ENCODE measurements at places on chromosomes 1 and 21.
A peak's percentile ranks its signal among the peaks of the same experiment; 100 is the strongest.

- DNase-seq, result no peak
Measured at GRCh38 chr1:153795934-153796785, 21.0 kb downstream of the SLC27A3 start.

- peak; percentile 50 for DNase-seq
Measured at GRCh38 chr1:77282187-77282865, 507 bp downstream of the AK5 start.

DNA sequence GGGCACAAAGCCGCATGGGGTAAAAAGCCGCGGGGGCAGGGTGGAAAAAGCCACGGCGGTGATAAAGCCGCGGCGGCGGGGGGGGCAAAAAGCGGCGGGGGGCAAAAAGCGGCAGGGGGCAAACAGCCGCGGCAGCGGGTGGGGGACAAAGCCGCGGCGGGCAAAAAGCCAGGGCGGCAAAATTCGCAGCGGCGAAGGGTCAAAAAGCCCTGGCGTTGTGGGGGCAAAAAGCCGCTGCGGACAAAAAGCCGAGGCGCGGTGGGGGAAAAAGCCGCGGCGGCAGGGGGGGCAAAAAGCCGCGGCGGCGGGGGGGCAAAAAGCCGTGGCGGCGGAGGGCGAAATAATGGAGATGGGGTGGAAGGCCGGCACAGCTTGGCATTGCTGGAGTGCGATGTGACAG, 3902.9 kb downstream of the SRGAP2C start:
- no peak for DNase-seq

DNA sequence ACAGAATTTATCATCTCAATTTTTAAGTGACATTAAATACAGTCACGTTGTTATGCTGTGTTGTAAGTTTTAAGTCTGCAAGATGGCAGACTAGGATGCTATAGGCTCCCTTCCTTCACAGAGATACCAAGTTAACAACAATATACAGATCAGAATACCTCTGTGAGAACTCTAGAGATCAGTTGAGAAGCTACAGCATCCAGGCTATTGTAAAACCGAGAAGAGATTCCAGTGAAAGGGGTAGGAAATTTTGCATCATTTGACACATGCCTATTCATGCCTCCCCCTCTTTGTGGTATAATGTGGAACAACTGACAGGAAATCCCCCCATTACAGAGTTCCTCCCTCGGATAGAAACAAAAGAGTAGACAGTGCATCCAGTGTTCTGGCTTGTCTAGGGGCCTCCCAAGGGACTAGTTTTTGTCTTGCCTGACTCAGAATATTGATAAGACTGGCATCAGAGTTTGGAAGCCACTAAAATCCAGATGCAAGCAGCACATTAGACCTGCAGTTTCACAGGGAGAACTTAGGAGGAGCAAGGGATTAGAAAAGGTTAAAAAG, 80.6 kb downstream of the LBR start:
- no peak for DNase-seq

DNA sequence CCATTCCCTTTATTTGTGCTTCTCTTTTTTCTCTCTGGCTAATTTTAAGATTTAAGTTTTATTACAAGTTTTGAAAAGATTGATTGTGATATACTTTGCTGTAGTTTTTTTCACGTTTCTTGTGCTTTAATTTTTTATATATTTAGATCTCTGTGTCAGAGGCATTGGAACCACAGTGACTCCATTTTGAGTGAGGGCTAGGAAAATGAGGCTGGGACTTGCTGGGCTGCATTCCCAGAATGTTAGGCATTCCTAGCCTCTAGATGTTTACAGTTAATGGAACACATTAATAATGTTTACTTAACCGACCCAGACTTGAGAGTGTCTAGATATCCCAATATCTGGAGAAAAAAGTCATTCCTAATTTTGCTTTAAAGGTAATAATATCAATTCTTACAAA, 939.4 kb downstream of the BRINP3 start:
- DNase-seq, result no peak

GRCh38 chr1:245015031-245015430, 139.8 kb upstream of the KIF26B start:
- DNase-seq, result no peak

GRCh38 chr1:9265968-9266367, 26.7 kb upstream of the SPSB1 start:
- DNase-seq, result no peak

- DNase-seq, result no peak
Measured at GRCh38 chr1:114745291-114745690, 12.5 kb downstream of the CSDE1 start.

DNA sequence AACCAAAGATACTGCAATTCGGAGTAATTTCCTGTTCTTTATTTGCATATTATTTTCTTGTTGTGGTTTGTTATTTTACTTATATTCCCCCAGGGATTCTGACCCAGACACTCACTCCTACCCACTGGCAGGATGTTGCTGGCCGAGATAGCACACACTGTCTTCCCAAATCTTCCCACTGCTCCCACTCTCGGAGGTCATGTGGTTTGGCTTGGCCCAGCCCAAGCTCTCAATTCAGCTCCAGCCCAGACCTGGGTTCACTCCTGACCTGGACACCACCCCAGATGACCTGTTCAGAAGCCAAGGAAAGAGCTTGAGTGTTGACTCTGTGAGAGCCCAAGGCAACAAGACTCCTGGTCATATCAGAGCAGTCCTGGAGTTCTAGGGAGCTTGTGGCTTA, 1.2 kb upstream of the FAM43B start:
- no peak for DNase-seq

DNA sequence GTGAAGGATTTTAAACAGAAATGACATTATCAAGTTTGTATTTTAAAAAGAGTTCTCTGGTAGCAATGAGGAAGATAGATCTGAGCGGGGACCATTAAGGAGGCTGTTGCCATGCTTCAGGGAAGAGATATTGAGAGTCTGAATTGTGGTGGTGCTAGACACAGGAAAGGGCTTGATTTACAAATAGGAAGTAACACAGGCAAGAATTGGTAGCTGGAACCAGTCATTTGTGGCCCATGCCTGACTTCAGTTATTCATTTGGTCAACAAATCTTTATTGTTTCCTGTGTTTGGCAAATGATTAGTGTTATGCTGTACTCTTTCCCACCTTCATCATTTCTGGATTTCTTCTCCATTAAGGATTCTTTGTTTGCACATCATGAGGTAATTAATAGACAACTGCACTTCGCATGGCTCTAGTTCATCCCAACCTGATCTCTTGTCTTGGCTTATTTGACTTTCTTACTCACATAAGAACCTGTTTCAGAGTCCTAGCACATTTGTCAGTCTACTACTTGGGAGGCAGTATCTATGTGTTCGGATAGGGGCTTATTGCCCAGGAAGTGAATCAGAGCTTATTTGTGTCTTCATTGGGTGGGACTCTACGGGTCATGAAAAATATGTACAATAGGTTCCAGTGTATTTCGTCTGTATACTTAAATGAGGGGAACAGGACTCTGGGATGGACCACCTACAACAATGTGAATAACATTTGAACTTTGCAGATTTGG, 32.3 kb downstream of the EEIG2 start:
- DNase-seq, result no peak

DNA sequence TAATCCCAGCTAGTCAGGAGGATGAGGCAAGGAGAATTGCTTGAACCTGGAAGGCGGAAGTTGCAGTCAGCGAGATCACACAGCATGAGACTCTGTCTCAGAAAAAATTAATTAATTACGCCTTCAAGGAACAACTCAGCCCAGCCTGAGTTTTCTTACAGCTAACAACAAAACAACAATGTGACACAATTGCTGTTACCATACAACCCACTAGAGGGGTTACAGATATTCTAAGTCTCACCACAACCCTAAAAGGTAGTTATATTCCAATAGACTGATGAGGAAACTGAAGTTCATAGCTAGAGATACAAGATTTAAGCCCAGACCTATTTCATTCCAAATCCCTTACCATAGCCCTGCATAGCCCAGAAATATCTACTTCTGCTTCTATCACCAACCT, 2.9 kb upstream of the LRRC8C start:
- DNase-seq, result no peak

- no peak for DNase-seq
Measured at GRCh38 chr1:50766688-50767087, 193.4 kb downstream of the FAF1 start.

DNA sequence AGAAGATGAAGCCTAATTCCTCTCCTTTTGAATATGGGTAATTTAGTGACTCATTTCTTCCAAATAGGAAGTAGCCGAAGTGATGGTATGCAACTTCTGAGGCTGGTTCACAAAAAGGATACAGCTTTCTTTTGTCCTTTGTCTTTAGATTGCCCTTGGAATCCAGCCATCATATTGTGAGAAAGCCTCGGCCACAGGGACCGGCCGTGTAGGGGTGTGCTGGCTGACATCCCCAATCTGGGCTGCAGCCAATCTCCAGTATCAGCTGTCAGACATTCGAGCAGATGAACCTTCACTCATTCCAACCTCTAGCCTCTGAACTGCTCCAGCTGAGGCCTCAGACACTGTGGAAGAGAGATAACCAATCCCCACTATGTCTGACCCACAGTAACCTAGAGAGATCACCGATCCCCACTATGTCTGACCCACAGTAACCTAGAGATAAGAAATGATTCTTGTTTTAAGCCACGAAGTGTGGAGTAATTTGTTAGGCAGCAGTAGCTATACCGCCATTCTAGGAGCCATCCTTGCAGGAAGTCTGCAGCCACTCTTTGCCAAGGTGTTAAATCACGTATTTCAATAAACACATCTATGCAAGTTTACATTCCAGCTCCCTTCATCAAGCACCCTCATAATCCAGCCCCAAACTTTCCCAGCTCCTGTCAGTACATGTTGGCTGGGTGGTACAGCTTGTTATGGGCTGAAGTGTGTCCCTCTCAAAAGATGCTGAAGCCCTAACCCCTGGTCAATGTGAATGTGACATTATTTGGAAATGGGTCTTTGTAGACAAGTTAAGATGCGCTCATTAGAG, 2.9 kb upstream of the DIP2A start:
- DNase-seq, result no peak

DNA sequence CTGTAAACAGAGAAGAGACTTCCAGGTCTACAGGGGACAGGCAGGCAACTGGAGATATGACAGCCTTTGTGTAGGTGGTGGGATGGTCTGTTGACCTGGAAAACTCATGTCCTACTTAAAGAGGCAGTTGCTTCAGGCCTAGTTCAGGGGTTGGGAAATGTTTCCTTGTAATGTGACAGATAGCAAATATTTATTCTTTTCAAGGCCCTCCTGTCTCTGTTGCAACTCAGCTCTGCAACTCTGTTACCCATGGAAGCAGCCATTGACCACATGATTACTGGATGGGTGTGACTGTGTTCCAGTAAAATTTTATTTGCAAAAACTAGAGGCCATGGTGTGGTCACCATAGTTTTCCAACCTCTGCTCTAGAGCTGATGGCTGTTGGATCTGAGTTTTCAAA, 341.9 kb downstream of the PTBP2 start:
- no peak for DNase-seq

GRCh38 chr1:159140474-159140873, 30.9 kb upstream of the CADM3 start:
- DNase-seq, result no peak

GRCh38 chr1:219533280-219533679, 79.6 kb downstream of the ZC3H11B start:
- no peak for DNase-seq

Data from CD4-positive, alpha-beta T cell treated with Interleukin-17A for 4 hours (primary cell).